Astrocyte (in vitro differentiated cells and primary cell): ENCODE measurements at places on chromosomes 7 and 10.

DNA sequence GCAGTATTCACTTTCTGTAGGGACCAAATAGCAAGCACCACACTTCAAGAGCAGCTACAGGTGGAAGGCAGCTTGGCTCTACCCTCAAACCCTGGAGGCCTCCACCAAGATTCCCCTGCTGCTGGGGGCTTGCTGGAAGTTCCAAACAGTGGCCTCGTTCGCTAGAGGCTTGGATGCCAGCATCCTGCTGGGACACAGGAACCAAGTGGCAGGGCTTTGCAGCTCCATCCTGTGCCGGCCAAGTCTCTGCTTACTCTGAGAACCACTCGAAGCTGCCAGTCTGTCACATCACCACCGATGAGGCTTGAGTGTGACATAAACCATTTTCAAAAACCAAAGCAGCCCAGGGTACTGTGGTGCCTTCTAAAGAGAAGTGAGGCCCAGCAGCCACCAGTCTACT lies 69.2 kb upstream of the UNC5B start:
- no peak overlapping the region for H3K27ac ChIP-seq
- H3K4me3 ChIP-seq, result no peak overlapping the region
- no peaks in the 10 kb centered on the region for H3K36me3 ChIP-seq
- no peaks in the 10 kb centered on the region for H3K4me1 ChIP-seq
- H3K27me3 ChIP-seq, result peaks cover 42% of the 10 kb centered on the region

- H3K36me3 ChIP-seq, result no peaks in the 10 kb centered on the region
- no peak overlapping the region for H3K4me3 ChIP-seq
- H3K27ac ChIP-seq, result no peak overlapping the region
- no peaks in the 10 kb centered on the region for H3K4me1 ChIP-seq
- H3K27me3 ChIP-seq, result no peaks in the 10 kb centered on the region
- no peak for DNase-seq
These were observed 63.7 kb upstream of the AOAH start for GRCh38 chr7:36787933-36788378.

GRCh38 chr7:28804990-28805389 lies 153.1 kb downstream of the TRIL start:
- H3K27me3 ChIP-seq, result no peaks in the 10 kb centered on the region
- no peak overlapping the region for H3K4me3 ChIP-seq
- peak overlapping the region; percentile 72 for H3K27ac ChIP-seq

DNA sequence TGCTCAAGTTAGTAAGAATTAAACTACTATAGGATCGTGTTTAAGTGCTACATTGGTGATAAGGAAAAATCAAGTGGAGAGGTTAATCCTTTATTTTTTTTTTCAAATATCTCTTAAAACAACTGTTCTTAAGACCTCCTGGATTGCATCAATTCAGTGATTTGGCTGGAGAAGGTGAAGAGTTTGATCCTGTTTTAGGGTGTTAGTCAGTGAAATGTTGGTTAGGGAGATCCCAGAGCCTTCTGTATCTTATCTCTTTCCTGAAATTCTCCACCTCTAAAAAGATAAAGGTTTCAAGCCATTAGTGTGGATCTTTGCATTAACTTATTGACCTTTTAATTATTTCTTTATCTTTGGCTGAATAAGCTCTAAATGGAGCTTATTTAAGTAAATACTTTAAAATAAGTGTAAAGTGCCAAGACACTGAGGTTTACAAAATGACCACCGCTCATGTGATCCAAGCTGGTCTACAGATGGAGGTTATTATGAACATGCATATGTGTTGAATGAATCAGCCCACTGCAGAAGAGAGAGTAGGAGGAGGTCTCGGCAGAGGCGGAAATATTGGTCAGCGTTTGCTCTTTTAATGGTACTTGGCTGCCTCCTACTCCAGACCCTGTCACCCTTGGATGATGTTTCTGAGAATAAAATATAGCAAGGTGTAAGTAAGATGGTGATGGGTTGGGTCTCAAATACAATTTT lies 51.8 kb upstream of the BMPER start:
- peak overlapping the region; percentile 62 for H3K27ac ChIP-seq
- no peaks in the 10 kb centered on the region for H3K36me3 ChIP-seq
- peak; percentile 95 for DNase-seq
- H3K4me1 ChIP-seq, result peaks cover 30% of the 10 kb centered on the region
- no peaks in the 10 kb centered on the region for H3K27me3 ChIP-seq

DNA sequence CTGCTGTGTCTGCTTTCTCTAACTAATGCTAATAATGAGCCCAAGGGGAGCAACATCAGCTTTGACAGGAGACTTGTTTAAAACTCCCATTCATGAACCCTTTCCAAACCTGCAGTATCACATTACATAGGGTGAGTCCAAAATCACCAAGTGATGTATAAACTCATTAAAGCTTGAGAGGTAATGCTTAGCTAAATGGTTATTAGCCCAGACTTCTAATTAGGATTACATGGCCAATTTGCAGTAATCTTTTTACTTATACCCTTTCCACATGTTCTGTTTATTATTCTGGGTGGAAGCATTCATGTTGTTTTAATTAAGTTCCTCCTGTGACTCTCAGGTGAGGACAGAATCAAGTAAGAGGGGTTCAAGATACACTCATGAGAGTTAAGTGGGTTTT lies 17.5 kb downstream of the ZNF138 start:
- no peaks in the 10 kb centered on the region for H3K4me1 ChIP-seq
- H3K4me3 ChIP-seq, result no peak overlapping the region
- no peaks in the 10 kb centered on the region for H3K36me3 ChIP-seq
- H3K27me3 ChIP-seq, result no peaks in the 10 kb centered on the region

DNA sequence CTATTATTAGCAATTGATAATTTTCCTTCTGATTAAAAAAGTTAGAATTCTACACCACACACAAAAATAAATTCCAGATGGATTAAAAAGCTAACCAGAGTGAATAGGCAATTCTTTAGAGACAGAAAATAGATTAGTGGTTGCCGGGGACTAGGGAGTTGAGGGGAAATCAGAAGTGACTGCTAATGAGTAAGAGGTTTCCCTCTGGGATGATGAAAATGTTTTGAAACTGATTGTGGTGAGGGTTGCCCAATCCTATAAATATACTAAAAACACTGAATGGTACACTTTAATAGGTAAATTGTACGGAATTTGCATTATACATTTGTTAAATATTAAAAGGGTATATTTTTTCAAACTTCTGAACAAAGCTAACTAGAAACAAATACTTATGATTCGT lies 214.9 kb downstream of the GPAM start:
- DNase-seq, result no peak
- H3K36me3 ChIP-seq, result no peaks in the 10 kb centered on the region
- H3K4me1 ChIP-seq, result no peaks in the 10 kb centered on the region
- H3K27me3 ChIP-seq, result no peaks in the 10 kb centered on the region
- no peak overlapping the region for H3K4me3 ChIP-seq

DNA sequence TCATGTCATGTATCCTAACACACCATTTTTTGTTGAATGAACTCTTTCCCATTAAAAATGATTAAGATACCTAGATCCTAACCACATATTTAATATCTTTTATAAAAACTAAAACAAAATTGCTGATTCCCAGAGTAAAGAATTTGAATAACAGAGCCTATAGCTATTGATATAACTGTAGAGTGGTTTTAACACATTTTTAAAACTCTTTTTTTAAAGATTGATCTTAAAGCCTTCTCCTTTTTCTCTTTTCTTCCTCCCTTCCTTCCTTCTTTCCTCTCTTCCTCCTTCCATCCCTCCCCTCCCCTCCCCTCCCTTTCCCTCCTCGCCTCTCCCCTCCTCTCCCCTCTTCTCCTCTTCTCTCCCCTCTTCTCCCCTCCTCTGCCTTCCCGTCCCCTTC lies 605.4 kb upstream of the FZD8 start:
- no peaks in the 10 kb centered on the region for H3K36me3 ChIP-seq
- no peaks in the 10 kb centered on the region for H3K4me1 ChIP-seq
- no peak overlapping the region for H3K4me3 ChIP-seq
- DNase-seq, result no peak

DNA sequence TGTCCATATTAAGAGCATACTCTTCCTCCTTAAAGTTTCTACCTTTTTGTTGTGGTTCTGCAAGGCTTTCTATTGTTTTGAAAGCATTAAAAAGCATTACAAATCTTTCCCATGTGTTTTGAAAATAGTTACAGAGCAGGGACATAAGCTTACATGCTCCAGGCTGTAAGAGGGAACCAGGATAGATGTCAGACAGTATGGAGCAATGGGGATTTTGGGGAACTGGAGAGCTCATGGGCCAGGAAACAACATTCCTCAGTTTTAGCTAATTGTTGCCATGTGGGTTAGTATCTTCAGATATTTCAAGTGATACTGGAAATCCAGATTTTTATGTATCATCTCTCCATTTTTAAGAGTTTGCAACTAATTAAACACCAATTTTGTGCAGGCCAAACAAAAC lies 3.5 kb downstream of the MDFIC start:
- peaks cover 9% of the 10 kb centered on the region for H3K4me1 ChIP-seq
- H3K4me3 ChIP-seq, result no peak overlapping the region
- no peaks in the 10 kb centered on the region for H3K27me3 ChIP-seq
- no peaks in the 10 kb centered on the region for H3K36me3 ChIP-seq
- no peak overlapping the region for H3K27ac ChIP-seq

DNA sequence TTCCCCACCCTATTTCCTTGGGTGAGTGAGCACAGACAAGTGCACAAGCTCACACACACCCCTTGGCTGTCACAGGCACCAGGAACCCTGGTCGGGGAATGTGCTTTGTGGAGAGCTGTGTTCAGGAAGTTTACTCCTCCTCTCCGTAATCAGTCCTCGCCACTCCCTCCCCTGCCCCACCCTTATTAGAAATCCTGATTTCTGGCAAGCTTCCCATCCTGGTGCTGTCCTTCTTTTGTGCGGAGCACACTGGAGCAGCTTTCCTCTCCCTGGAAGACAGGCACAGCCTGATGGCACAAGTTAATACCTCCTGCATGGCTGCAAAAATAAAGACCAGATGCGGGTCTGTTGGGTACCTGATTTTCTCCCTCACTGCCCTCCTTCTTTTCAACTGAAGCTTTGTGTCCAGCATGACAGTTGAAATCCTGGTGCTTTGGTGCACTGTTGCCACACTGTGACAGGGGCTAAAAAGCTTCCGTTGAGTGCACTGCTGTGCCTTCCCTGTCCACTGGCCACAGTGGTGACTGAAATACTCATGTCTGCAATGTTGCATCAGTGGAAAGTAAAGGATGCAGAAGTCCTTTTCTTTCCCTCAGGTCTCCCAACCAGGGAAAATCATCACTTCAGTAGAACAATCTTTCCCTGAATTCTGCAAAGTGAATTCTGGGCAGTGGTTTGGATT lies 55.0 kb downstream of the LRRC4 start:
- H3K36me3 ChIP-seq, result peaks cover 3% of the 10 kb centered on the region
- peak; percentile 22 for DNase-seq
- no peaks in the 10 kb centered on the region for H3K27me3 ChIP-seq
- no peak overlapping the region for H3K27ac ChIP-seq
- no peak overlapping the region for H3K4me3 ChIP-seq

- H3K36me3 ChIP-seq, result no peaks in the 10 kb centered on the region
- no peak overlapping the region for H3K4me3 ChIP-seq
- peaks cover 48% of the 10 kb centered on the region for H3K4me1 ChIP-seq
These were observed 121.6 kb downstream of the PRKAG2 start for GRCh38 chr7:151755131-151755801.

DNA sequence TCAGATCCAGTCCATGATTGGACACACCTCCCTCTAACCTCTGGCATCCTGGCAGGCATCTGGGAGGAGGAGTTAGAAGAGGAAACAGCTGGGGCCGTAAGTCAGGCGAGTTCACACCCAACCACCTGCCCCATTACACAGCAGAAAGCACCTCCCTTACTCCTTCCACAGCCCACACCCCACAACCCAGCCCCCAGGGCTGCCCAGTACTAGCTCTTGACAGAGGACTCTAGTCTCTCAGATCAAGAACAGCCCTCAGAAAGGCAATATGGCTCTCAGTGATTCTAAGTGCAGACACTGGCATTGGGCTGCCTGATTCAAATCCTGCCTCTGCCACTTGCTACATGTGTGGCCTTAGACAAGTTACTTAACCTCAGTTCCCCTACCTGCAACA lies 34.1 kb downstream of the KCNMA1 start:
- no peak overlapping the region for H3K4me3 ChIP-seq
- H3K27ac ChIP-seq, result no peak overlapping the region
- no peaks in the 10 kb centered on the region for H3K27me3 ChIP-seq
- peaks cover 15% of the 10 kb centered on the region for H3K4me1 ChIP-seq
- DNase-seq, result no peak
- no peaks in the 10 kb centered on the region for H3K36me3 ChIP-seq

DNA sequence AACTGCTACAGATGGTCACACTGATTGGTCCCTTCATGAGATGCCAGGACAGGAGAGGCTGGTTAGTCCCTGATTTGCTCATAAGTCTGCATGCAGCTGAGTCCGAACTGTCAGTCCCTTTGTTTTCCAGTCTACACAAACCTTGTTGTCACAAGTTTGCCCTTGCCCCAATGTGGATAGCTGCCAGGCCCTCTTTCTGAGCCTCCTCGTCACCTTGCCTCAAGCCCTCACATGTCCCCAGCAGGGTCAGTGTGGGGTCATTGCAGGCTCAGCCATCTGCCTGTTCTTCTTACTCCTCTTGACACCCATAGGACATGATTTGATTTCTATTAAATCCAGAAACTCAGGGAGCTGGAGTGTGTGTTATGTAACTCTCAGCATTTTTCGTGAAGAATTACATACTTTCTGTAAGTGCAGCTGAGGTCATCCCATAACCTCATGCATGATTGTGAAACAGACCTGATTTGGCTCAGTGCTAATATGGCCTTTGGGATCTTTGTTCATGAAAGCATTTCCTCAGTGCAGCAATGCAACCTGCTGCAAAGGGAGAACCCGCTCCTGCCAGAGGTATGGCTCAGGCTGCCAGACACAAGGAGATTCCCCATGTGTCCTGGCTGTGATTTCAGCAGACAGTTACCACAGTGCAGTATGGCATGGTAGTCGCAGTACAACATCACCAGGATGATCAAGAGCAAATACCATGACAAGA lies 70.0 kb upstream of the ZMIZ2 start:
- H3K36me3 ChIP-seq, result peaks cover 26% of the 10 kb centered on the region
- DNase-seq, result peak; percentile 61
- no peak overlapping the region for H3K4me3 ChIP-seq

DNA sequence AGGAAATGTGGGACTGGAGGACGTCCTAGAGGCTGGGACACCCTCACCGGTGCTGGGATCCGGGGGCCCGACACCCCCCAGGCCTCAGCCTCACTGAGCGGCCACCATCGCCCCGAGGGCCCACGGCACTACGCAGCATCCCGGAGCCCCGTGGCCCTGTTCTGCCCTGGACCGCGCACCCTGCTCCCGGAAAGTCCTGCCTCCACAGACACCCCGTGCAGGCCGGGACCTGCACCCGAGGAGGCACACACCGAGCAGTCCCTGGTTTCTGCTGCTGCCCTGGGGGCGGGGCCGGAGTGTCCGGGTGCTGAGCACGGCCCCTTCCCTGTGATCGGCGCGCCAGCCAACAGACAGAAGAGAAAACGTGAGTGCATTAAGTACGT lies 18.1 kb upstream of the KNDC1 start:
- no peak overlapping the region for H3K27ac ChIP-seq
- no peaks in the 10 kb centered on the region for H3K4me1 ChIP-seq
- H3K27me3 ChIP-seq, result no peaks in the 10 kb centered on the region
- no peaks in the 10 kb centered on the region for H3K36me3 ChIP-seq

- H3K27ac ChIP-seq, result no peak overlapping the region
- H3K4me3 ChIP-seq, result no peak overlapping the region
- H3K27me3 ChIP-seq, result no peaks in the 10 kb centered on the region
- peak; percentile 87 for DNase-seq
- no peaks in the 10 kb centered on the region for H3K4me1 ChIP-seq
These were observed 128.8 kb downstream of the GATA3 start for GRCh38 chr10:8183241-8183704.
